HAP-1 (cell line): ENCODE measurements at places on chromosomes 1 and 21.

DNA sequence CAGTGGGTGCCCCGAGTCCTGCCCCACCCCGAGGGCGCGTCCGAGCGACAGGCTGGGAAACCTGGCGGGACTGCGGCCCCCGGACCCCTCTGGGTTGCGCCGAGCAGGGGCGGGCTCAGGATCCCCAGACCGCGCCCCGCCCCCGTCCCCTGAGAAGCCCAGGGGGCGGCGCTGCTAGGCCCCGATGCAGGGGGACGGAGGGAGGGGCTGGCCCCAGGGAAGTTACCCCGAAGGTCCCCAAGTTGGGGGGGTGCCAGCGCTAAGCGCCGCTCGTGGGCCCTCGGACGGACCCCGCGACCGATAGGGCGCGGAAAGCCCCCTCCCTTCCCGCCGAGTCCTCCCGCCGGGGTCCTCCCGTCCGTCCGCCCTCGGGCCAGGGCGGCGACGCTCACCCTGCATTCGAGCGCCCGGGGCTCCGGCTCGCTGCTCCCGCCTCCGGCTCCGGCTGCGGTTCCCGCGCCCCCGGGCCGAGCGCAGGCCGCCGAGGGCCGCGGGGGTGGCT lies 414 bp downstream of the GPR153 start:
- no peak for DNase-seq

DNA sequence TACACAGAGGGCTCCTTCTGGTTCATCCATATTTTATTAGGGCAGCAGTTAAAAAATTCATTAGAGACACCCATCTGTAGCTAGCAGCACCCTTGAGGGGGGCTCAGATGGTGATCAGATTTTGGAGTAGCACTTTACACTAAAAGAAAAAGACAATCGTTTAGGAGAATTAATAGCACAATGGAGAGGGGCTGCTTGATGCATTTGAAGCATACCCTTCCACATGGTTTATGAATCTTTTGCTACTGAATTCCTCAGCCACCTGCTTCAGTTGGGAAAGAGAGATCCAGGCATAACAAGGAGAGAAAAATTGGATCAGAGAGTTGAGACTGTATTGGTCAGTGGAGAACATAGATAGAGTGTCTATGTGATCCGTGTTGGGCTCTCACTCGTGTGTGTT lies 54.4 kb downstream of the DISC1 start:
- DNase-seq = no peak

DNA sequence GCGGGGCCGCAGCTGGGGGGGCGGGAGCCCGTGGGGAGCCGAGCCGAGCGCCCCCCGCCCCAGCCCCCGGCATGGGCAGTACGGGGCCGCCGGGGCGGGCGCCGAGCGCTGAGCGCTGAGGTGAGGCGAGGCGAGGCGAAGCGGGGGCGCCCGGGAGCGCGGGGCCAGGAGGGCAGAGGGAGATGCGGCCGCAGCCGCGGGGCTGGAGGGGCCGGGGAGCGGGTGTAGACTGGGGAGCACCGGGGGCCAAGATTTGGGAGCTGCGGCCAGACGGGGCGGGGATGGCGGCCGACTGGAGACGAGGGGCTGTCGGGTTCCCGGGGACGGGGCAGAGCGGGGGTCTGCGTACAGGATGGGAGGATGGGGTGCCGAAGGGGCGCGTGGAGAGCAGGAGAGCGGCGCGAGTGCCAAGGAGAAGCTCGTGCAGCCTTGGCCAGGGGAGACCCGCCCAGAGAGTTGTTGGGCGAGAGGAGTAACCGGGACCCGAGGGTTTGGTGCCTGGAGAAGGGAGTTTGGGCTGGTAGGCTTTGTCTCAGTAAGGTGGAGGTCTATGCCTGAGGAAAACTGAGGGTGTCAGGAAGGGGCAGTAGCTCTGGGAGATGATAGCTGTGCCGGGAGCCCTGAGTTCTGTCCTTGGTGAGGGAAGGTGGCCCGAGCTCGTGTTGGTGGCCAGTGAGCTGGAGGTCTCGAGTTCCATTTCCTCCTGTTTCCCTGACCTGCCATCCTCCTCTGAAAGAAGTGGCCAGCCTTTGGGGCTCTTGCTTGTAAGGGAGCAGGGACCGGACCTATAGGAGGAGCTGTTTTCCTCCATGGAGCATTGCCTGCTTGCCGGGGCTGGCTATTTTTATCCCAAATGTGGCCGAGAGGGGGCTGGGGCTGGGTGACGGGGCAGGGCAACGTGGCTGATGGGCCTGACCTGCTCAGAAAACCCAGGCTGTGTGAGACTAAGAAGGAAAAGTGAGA lies 539 bp downstream of the ATP8B2 start:
- peak; percentile 93 for DNase-seq

GRCh38 chr1:162562470-162562828 lies 927 bp downstream of the UAP1 start:
- no peak for DNase-seq

GRCh38 chr1:93740601-93741031 lies 59.0 kb upstream of the BCAR3 start:
- DNase-seq = no peak

GRCh38 chr1:216178281-216178680 lies 245.0 kb downstream of the USH2A start:
- no peak for DNase-seq

GRCh38 chr1:37094302-37094701 lies 60.0 kb upstream of the GRIK3 start:
- DNase-seq = no peak

DNA sequence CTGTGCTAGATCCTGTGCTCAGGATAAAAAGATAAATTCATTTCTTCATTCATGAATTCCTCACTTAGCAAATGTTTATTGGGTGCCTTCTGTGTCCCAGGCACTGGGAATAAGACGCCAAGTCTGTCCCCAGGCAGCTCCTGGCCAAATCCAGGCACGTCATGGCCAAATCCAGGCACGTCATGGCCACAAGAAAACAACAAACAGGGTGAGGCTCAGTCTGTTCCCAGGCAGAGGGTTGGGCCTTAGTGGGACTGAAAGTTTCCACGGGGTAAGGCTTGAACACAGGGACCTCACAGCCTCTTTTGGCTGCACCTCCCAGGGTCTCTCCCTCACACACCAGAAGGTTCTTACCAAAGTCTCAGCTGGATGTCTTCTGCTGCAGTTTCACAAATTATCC lies 95.7 kb downstream of the PAX7 start:
- no peak for DNase-seq

- DNase-seq = no peak
Measured at GRCh38 chr21:28336314-28336713, 656.4 kb downstream of the LTN1 start.

GRCh38 chr1:57206038-57206437 lies 217.8 kb downstream of the DAB1 start:
- DNase-seq = no peak

GRCh38 chr1:26853156-26853555 lies 9.8 kb upstream of the SFN start:
- peak; percentile 94 for DNase-seq

GRCh38 chr1:236870721-236871120 lies 75.6 kb downstream of the MTR start:
- no peak for DNase-seq

GRCh38 chr1:25875154-25875855 lies at the start of gene PAQR7:
Gene PAQR7 (minus strand): TSS chr1:25875708. CDS start chr1:25863839, 11,869 bp downstream.
- peak; percentile 55 for DNase-seq

GRCh38 chr1:150021191-150021694 lies 10.7 kb upstream of the OTUD7B start:
- DNase-seq = no peak
